ENCODE measurements at places on chromosomes 13 and 19. TPM values are rescaled to one million over a fixed set of nuclear protein-coding genes. Genes with fewer than 3 reads are reported as not detected.

Gene CRX
- total RNA-seq = not detected

Gene ZNF266
- 13.1 TPM for total RNA-seq

Gene DUXA
- total RNA-seq = not detected

Gene TRPC4
- 7.6 TPM for total RNA-seq

Gene SPATA13
- 65.5 TPM for total RNA-seq

Gene FOXA3
- not detected for total RNA-seq

Gene ZSWIM4
- 8.4 TPM for total RNA-seq

Gene PLVAP
- not detected for total RNA-seq

Gene AZU1
- not detected for total RNA-seq

Gene ADAT3
- total RNA-seq = 5.0 TPM

Gene CYP2A6
- total RNA-seq = not detected
